CD4-positive, alpha-beta memory T cell (primary cell): ENCODE measurements at places on chromosomes 12 and 14. TPM values are rescaled to one million over a fixed set of nuclear protein-coding genes. Genes with fewer than 3 reads are reported as not detected.
A peak's percentile ranks its signal among the peaks of the same experiment; 100 is the strongest.

JAG2 gene
- not detected for polyA plus RNA-seq

KCNJ8 gene
- polyA plus RNA-seq: not detected

ABCC9 gene
- polyA plus RNA-seq: not detected

TCHP gene
- 15.7 TPM for polyA plus RNA-seq

FGF6 gene
- polyA plus RNA-seq: not detected

TSPAN8 gene
- polyA plus RNA-seq: not detected

OR6C6 gene
- not detected for polyA plus RNA-seq

DNA sequence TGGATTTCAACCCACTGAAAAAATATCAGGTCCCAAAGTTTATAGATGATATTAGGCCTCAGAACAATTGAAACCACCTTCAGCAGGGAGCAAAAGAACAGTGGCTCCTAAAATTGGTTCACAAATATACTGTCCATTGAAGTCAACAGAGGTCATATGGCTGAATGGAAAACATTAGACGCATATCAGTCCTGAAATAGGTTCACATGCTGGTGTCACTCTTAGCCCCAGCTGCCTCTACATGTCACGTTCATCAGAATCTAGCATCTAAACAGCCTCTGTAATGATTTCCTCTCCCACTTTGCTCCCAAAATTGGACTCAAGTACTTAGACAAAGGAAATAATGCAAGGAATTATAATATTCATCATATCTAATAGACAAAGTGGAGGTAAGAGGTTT is 8.7 kb downstream of the FLRT2 start:
- H3K4me1 ChIP-seq: no peaks in the 10 kb centered on the region
- no peak for DNase-seq
- no peak overlapping the region for H3K27ac ChIP-seq

DNA sequence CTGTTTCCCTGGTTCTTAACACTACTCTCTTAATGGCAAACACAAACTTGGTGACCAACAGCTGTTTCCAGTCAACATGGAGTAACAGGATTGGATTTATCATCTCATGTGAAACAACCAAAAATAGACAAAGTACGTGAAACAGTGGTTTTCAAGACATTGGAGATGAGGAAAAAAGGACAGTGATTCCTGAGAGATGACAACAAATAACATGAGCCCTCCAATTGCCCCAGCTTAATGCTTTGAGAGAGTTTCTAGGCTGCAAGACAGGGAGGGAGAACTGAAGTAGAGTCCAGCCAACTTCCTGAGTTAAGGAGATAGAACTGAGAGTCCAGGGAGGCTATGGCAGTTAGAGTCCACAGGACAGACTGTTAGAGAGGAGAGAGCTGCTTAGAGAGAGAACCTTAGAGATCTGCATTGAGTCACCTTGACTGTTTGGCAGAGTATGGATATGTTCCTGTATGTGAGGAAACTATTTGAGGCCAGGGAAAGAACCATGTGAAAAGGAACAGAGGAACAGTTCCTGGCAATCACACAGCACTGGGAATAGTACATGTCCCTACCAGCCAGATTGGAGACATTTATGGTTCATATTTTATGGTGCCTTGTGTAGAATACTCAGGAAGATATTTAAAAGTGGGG is 106.4 kb downstream of the PCNX1 start:
- H3K27ac ChIP-seq: no peak overlapping the region
- no peaks in the 10 kb centered on the region for H3K27me3 ChIP-seq
- H3K4me3 ChIP-seq: no peak overlapping the region
- H3K36me3 ChIP-seq: peaks cover 34% of the 10 kb centered on the region
- DNase-seq: no peak

GRCh38 chr12:132700212-132700822 is 10.3 kb upstream of the PGAM5 start:
- no peak overlapping the region for H3K27ac ChIP-seq
- H3K27me3 ChIP-seq: no peaks in the 10 kb centered on the region
- H3K4me1 ChIP-seq: no peaks in the 10 kb centered on the region
- DNase-seq: no peak

GRCh38 chr12:125890366-125890905 is 825.2 kb downstream of the AACS start:
- H3K4me1 ChIP-seq: no peaks in the 10 kb centered on the region
- DNase-seq: no peak
- no peaks in the 10 kb centered on the region for H3K27me3 ChIP-seq
- H3K36me3 ChIP-seq: no peaks in the 10 kb centered on the region

DNA sequence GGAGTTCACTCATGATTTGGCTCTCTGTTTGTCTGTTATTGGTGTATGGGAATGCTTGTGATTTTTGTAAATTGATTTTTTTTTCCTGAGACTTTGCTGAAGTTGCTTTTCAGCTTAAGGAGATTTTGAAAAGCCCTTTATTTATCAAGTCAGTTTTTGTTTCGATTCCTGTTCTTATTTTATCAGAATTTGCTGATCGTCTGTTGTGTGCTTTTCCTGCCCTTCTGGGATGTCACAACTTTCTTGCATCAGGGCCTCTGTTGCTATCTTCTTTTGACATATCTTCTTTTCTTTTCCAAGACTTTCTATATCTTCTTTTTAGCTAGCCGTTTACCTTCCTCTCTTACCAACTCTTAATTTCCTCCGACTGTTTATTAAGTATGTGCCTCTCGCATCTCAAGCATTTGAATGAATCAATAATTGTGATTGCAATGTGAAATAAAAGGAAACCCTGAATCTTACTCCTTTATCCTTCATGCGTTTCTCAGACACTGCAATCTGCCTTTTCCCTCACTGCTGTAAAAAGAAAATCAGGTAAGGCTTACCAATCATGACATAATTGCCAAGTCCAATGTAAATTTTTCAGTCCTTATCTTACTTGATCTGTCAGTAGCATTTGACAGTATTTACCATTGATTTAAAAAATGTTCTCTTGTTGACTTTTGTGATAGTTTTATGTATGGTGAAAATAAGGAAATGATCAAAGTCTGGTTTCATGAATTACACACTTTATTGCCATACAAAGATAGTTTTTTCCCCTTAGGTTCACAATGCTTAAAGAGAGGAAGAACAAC is 53.0 kb downstream of the ETNK1 start:
- no peak overlapping the region for H3K4me3 ChIP-seq
- no peak overlapping the region for H3K27ac ChIP-seq
- H3K4me1 ChIP-seq: no peaks in the 10 kb centered on the region
- H3K27me3 ChIP-seq: no peaks in the 10 kb centered on the region
- no peak for DNase-seq
- H3K36me3 ChIP-seq: peaks cover 27% of the 10 kb centered on the region

DNA sequence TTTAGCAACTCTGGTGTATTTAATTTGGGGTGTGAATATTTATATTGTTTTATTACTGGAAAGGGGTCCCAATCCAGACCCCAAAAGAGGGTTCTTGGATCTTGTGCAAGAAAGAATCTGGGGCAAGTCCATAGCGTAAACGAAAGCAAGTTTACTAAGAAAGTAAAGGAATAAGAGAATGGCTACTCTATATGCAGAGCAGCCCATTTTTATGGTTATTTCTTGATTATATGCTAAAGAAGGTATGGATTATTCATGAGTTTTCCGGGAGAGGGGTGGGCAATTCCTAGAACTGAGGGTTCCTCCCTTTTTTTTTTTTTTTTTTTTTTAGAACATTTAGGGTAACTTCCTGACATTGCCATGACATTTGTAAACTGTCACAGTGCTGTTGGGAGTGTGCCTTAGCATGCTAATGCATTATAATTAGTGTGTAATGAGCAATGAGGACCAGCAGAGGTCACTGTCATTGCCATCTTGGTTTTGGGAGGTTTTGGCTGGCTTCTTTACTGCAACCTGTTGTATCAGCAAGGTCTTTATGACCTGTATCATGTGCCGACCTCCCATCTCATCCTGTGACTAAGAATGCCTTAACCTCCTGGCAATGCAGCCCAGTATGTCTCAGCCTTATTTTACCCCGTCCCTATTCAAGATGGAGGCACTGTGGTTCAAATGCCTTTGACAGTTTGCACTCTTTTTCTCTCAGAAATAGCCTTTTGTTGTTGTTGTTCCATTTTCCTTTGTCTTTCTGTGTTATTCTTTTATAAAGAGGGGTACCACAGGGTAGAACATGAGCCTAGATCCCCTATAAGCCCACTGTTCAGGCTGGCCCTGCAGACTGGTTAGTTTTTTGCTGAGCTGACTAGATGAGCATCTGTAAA is 75.5 kb upstream of the DCD start:
- H3K4me3 ChIP-seq: no peak overlapping the region
- no peaks in the 10 kb centered on the region for H3K36me3 ChIP-seq
- H3K27ac ChIP-seq: no peak overlapping the region
- peaks cover 4% of the 10 kb centered on the region for H3K4me1 ChIP-seq
- peak; percentile 48 for DNase-seq
- H3K27me3 ChIP-seq: no peaks in the 10 kb centered on the region

DNA sequence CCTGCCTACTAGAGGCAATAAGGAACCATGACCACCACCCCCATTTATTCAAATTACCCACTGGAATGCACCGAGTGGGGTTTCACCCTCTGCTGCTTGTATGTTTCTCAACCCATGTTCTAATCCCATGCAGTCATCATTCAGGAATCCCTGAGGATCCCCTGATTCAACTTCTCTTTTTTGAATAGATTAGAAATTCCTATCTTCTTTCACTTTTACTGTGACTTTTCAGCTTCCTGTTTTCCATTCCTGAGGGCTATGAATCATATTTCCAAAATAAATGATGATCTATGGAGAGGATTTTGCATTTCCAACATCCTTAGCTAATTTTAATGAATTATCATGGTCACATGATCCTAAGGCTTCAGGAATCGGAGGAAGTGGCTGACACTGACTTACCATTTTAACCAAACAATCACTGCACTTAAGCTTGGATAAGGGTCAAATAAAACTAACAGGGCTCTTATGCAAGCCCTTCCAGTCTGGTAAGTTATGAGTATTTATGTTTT is 19.4 kb upstream of the P2RX4 start:
- no peaks in the 10 kb centered on the region for H3K4me1 ChIP-seq
- H3K36me3 ChIP-seq: no peaks in the 10 kb centered on the region
- H3K4me3 ChIP-seq: no peak overlapping the region
- DNase-seq: no peak

GRCh38 chr12:101720118-101720517 is 19.1 kb downstream of the SYCP3 start:
- DNase-seq: no peak
- no peaks in the 10 kb centered on the region for H3K36me3 ChIP-seq
- H3K4me3 ChIP-seq: no peak overlapping the region

GRCh38 chr12:71492604-71493003 is 53.0 kb downstream of the LGR5 start:
- no peak overlapping the region for H3K4me3 ChIP-seq
- DNase-seq: no peak
- H3K27ac ChIP-seq: no peak overlapping the region
- H3K27me3 ChIP-seq: no peaks in the 10 kb centered on the region

- no peak overlapping the region for H3K4me3 ChIP-seq
- peaks cover 23% of the 10 kb centered on the region for H3K36me3 ChIP-seq
- no peak overlapping the region for H3K27ac ChIP-seq
- no peaks in the 10 kb centered on the region for H3K27me3 ChIP-seq
- H3K4me1 ChIP-seq: peaks cover 6% of the 10 kb centered on the region
Observed at GRCh38 chr12:50205648-50206047, 38.5 kb upstream of the CERS5 start.

GRCh38 chr14:103228866-103229265 is 105.2 kb upstream of the EIF5 start:
- DNase-seq: no peak
- no peaks in the 10 kb centered on the region for H3K27me3 ChIP-seq
- H3K27ac ChIP-seq: no peak overlapping the region
- H3K36me3 ChIP-seq: no peaks in the 10 kb centered on the region
- H3K4me3 ChIP-seq: no peak overlapping the region

DNA sequence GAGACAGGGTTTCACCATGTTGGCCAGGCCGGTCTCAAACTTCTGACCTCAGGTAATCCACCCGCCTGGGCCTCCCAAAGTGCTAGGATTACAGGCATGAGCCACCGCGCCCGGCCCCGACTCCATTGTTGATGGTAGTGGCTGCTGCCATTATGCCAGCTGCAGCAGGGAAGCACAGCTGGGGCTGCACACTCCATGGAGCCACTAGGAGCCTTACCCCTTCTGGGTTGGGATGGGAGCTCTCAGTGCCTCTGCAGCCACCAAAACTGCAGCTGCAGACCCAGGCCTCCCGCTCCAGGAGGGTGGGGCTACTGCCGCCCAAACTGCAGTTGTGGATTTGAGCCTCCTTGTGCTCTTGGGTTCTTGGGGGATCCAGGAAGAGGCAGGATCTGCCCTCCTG is 25.9 kb downstream of the TCHP start:
- H3K27ac ChIP-seq: no peak overlapping the region
- no peak overlapping the region for H3K4me3 ChIP-seq
- H3K27me3 ChIP-seq: no peaks in the 10 kb centered on the region
- H3K36me3 ChIP-seq: peaks cover 19% of the 10 kb centered on the region
- H3K4me1 ChIP-seq: no peaks in the 10 kb centered on the region

- H3K27me3 ChIP-seq: no peaks in the 10 kb centered on the region
- H3K36me3 ChIP-seq: no peaks in the 10 kb centered on the region
- H3K4me1 ChIP-seq: peaks cover 13% of the 10 kb centered on the region
- H3K4me3 ChIP-seq: no peak overlapping the region
- H3K27ac ChIP-seq: no peak overlapping the region
Observed at GRCh38 chr12:6899837-6900519, 4.6 kb upstream of the LRRC23 start.

GRCh38 chr14:23929822-23930294 is 23.7 kb upstream of the DHRS4 start:
- H3K27ac ChIP-seq: no peak overlapping the region
- H3K4me3 ChIP-seq: no peak overlapping the region
- no peaks in the 10 kb centered on the region for H3K4me1 ChIP-seq
- peak; percentile 73 for DNase-seq

DNA sequence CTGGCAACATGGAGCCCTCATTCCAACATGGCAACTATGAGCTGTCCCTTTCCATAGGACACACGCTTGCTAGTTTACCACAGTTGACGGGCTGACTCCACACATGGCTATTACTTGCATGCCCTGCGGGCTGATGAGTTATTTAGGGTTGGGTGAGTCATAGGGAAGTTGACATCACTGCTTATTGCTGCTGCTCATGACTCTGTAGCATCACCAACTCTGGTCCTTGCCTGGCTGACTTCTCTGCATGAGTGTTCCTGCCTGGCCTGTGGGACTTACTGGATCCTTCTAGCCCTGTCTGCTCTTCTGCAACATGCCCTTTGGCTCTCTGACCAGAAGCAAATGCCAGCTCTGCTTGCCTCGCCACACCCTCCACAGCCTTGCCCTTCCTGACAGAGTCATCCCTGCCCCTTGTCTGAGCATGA is 199.5 kb downstream of the ANO6 start:
- H3K27ac ChIP-seq: no peak overlapping the region
- H3K36me3 ChIP-seq: peaks cover 17% of the 10 kb centered on the region
- no peak for DNase-seq
- H3K4me3 ChIP-seq: no peak overlapping the region
- H3K27me3 ChIP-seq: no peaks in the 10 kb centered on the region

DNA sequence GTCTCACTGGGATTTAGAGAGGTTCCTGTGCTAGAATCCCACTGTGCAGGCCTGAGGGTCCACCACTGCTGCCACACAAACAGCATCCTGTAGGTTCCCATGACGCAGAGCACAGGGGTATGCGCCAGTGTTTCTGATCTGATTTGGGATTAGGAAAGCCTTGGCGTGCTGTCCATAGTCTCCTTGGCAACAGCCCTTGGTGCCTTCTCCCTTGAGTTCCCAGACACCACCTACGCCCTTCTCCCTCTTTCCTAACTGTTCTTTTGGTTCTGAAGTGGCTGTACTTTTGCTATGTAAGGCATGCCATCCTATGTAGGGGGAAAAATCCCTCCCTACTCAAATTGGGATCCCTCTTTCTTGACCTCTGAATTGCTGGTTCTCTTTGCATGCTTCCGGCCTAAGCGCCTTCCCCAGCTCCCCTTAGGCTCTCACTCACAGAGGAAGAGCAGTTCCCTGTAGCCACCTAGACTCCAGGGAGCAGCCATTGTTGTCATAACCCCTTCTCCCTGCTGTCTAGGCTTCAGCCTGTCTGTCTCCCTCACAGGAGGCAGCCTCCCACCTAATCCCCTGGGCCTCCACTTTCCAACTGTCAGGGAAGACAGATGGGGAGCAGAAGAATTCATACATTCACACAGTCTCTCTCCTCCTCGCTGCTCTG is 14.8 kb upstream of the RIC8B start:
- H3K27me3 ChIP-seq: no peaks in the 10 kb centered on the region
- peaks cover 26% of the 10 kb centered on the region for H3K4me1 ChIP-seq
- no peak for DNase-seq
